ENCODE measurements at places on chromosomes 16 and 17.
A peak's percentile ranks its signal among the peaks of the same experiment; 100 is the strongest.

DNA sequence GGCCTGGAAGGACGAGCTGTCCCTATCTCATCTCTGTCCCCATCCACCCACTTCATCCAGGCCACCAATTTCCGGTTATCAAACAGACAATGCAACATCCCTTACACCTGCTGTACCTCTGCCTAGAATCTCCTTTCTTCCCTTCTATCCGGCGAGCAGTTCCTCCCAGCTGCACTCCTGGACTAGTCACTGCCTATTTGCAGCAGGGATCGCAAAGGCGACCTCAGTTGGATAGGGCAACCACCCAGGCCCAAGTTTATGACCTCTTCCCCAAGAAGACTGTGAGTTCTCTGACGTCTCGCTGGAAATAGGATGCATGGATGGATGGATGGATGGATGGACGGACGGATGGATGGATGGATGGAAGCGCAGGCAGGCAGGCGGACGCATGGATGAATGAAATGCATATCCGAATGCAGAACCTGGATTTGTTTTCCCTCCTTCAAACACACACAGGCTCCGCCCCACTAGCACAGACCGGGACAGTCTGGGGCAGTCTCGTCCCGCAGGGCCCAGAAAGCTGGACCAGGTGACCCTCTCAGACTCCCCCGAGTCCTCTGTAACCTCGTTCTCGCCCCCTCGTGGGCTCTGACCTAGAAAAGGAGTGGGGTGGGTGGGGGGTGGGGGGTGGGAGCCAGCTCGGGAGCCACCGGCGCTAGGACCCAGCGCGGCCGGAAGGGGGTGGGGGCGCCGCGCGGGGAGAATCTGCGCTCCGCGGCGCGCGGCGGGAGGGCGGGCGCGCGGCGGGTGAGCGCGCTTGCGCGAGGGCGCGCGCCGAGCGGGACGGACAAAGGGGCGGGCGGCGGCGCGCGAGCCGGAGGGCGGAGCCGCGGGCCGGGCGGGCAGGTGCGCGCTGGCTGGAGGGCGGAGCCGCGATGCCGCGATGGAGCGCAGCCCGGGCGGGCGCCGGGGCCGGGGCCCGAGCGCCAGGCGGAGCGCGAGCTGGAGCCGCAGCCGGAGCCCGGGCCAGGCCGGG, at the start of gene SBK1:
TSS of gene SBK1 (plus strand) at position 875 of the 976 bp plus-strand sequence. CDS start 24,867 bp downstream, outside the sequence.
- peak; percentile 74 for DNase-seq

DNA sequence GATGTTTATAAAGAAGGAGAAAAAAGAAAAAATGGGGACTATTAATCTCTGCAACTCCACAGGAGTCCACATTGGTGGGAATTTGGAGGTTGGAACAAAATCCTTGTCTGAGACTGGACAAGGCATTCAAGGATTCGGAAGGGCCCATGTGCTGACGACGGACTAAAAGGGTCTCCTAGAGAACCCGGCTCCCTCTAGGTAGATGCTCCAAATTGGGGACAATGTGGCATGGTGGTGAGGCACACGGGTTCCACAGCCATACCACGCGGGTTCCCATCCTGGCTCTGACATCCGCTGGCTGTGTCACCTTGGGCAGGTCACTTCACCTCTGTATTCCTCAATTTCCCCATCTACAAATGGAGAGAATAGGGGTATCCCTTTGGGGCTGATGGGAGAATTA, 227.4 kb downstream of the C16orf78 start:
- DNase-seq = no peak

DNA sequence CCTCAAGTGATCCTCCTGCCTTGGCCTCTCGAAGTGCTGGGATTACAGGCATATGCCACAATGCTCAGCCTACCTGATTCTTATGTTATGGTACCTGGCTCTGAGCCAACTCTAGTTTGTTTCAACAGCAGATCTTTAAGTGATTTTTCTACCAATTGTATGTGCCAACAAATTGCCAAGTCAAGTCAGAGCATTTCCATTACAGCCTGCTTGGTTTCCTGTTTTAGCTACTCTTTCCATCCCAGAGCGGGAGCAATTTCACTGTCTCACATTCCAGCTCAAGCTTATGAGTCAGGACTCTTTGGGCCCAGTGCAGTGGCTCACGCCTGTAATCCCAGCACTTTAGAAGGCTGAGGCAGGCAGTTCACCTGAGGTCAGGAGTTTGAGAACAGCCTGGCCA, 30.8 kb upstream of the RBBP6 start:
- DNase-seq = no peak

GRCh38 chr17:29219378-29220047, 27.1 kb upstream of the CRYBA1 start:
- peak; percentile 77 for DNase-seq

- DNase-seq = no peak
Measured at GRCh38 chr17:19010729-19011505, 6.4 kb upstream of the FAM83G start.

DNA sequence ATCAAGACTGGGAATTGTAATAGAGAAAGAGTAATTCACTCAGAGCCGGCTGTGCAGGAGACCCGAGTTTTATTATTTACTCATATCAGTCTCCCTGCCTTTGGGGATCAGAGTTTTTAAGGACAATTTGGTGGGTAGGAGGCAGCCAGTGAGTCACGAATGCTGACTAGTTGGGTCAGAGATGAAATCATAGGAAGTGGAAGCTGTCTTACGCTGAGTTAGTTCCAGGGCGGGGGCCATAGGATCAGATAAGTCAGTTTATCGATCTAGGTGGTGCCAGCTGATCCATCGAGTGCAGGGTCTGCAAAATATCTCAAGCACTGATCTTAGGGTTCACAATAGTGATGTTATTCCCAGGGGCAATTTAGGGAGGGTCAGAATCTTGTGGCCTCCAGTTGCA, 20.2 kb upstream of the GUCY2D start:
- no peak for DNase-seq

DNA sequence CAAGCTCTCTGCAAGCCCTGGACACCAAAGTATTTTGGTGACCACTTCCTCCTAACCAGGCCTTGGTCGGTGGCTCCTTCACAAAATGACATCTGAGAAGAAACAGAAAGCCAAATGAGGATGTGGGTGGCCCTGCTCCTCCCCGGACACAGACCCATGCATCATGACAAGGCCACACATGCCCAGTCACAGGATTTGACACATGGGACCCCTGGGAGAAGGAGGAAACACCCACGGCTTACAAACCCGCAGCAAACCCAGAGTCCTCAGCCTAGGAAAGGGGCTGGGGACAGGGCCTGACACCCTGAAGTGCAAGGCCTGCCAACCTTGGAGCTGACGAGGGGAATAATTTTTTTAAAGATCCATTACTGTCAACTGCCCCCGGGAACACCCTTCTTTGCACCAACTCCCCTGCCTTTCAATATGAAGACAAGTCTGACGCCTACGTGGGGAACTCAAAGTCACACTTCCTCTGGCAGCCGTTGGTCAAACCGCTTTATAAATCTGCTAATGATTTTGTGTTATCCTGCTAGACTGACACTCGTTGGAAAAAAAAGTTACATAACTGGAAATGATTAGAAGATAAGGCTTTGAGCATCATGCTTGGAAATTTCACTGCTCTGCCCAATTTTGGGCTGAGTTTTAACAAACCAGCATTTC, 41.3 kb downstream of the GAS7 start:
- DNase-seq = peak; percentile 62

GRCh38 chr17:82752371-82753200, 721 bp downstream of the TBCD start:
- DNase-seq = peak; percentile 51

DNA sequence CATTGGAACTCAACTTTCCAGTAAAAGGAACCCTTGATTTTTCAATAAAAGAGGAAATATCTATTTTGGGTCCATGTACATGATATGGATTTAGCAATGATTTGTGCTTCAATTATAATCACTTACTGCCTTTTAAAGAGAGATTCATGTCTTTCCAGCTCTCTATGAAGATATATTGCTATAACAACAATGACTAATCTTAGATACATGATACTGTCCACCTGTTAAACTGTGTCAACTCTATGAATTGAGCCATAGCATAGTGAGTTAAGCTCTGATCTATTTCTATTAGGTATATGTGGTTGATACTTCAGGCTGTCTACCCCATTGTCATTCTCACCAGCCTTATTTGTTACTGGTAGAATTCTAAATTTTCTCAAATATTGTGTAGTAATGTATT, 15.0 kb upstream of the MPHOSPH6 start:
- no peak for DNase-seq

- no peak for DNase-seq
Measured at GRCh38 chr17:33079201-33079600, 87.6 kb downstream of the SPACA3 start.

- no peak for DNase-seq
Measured at GRCh38 chr17:64270885-64271284, 7.8 kb upstream of the TEX2 start.

DNA sequence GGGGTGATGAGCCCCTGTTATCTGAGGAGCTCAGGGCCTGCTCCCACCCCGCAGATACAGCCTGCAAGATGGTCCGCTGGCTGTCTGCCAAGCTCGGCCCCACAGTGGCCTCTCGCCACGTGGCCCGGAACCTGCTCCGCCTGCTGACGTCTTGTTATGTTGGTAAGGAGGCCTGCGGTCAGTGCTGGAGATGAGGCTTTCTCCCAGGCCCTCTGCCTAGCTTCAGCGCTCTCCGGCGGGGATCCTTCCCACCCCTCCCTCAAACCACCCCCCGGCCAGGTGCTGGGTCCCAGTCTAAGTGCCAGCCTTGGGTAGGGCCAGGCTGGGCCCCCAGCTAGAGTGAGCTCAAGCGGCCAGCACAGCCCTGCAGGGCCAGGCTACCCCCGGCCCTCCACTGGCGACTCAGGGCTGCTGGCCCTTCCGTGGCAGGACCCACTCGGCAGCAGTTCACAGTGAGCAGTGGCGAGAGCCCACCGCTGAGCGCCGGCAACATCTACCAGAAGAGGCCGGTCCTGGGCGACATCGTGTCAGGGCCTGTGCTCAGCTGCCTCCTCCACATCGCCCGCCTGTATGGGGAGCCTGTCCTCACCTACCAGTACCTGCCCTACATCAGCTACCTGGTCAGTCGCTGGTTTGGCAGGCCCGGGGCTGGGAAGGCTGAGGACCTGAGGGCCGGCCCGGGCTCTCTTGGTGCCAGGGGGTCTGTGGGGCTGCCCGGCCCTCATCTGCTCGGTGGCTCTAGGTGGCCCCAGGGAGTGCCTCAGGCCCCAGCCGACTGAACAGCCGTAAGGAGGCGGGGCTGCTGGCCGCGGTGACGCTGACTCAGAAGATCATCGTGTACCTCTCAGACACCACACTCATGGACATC, 6.1 kb downstream of the WDR81 start:
- DNase-seq = peak; percentile 93

- peak; percentile 13 for DNase-seq
Measured at GRCh38 chr17:80512233-80512632, 32.4 kb upstream of the RPTOR start.

DNA sequence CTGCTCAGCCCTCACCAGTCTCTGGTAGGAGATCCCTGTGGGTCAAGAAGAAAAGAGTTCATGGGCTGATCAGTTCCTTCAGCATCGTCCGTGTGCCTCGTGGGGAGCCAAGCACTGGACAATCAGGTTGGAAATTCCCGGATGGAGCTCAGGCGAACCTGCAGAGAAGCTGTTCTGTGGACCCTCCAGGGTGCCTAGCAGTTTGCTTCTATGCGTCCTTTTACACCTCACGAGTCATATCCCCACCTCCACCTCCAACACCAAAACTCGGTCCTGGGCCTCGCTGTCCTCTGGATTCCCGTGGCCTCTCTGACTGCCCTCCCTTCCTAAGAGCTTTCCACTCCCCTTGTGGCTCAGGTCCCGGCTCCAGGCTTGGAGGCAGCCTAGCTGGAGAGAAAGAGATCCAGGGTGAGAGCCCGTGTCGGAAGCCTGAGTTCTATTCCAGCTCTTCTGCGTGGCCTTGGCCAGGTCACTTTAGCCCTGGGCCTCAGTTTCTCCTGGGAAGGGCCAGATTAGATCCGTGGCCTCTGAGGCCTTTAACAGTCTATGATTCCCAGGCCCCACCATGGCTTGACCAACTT, 26.2 kb upstream of the PIK3R6 start:
- DNase-seq = no peak

DNA sequence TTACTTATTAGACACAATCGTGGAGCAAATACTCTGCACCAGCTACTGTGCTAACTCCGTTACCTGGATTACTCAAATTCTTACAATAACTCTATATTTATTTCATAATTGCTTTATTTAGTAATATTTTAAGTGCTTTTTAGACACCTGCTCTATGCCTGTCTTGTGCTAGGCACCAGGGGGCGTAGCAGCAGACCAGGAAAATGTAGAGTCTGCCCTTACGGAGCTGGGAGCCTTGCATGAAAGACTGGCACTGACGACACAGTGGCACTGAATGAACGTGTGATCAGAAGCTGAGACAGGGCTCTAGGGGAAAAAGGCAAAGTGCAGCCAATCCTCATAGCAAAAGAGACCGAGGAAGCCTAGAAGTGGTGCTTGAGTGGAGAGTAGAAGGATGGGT, 486.5 kb downstream of the CDH13 start:
- no peak for DNase-seq

DNA sequence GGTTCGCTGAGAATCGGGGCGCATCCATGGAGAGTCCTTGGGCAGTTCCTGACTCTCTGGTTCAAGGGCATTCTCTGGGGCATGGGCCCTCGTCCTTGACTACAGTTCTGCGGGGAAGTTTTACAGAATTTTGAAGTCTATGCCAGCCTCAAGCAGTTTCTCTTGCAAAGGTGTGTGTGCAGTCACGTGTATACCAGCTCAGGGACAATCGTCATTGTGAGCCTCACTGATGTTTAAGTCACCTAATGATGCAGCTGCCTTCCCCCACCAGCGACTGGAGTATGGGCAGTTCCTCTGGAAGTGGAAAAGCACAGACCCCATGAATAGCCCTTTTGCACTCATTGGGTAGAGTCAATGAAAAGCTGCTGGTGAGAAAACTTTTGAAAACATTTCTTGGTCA, 1.3 kb downstream of the PLCG2 start:
- no peak for DNase-seq

- DNase-seq = no peak
Measured at GRCh38 chr17:38585056-38585917, 20.5 kb downstream of the SRCIN1 start.

- DNase-seq = no peak
Measured at GRCh38 chr17:45579529-45580495, 89.3 kb upstream of the PLEKHM1 start.

DNA sequence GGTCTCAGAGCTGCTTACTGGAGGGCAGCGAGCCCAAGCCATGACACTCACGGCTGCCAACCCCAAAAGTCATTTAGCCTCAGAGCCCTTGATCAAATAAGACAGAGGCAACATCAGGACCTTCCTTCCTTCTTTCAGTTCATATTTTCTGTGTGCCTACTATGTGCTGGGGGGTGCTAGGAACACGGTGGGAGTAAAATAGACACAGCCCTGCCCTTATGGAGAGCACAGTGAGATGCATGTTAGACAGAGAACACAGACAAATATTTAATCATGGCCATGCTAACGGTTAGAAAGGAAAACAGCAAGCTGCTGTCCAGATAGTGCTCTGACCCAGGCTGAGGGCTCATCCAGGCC, 4.5 kb upstream of the BRD7 start:
- no peak for DNase-seq

- no peak for DNase-seq
Measured at GRCh38 chr17:55727920-55728319, 5.3 kb upstream of the TMEM100 start.

Measured in Right ventricle myocardium superior (tissue), 1 donor.